ENCODE measurements at places on chromosomes 12 and 14.

GRCh38 chr14:72892103-72892878, 1.6 kb downstream of the DPF3 start:
- DNase-seq, result peak; percentile 18

GRCh38 chr14:102221026-102221425, 81.3 kb downstream of the WDR20 start:
- DNase-seq, result no peak

- no peak for DNase-seq
Measured at GRCh38 chr12:124904306-124905098, 9.9 kb downstream of the UBC start.

DNA sequence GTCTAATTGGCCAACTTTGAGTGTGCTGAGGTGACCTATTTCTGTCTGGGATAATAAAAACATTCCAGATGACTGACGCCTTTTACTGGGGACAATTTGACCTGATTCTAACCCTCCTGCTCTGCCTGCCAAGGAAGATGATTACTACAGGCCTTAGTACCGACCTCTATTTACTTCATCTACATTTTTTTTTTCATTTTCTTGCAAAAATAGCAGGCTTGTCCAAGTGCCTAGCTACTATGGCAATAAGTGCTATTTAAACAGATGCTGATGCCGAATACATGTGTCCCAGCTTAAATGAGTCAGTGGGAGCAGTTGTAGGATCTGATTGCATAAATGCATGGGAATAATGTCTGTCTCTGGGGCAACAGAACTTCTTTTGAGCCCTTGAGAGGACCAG, 254.3 kb downstream of the RGS6 start:
- DNase-seq, result no peak

DNA sequence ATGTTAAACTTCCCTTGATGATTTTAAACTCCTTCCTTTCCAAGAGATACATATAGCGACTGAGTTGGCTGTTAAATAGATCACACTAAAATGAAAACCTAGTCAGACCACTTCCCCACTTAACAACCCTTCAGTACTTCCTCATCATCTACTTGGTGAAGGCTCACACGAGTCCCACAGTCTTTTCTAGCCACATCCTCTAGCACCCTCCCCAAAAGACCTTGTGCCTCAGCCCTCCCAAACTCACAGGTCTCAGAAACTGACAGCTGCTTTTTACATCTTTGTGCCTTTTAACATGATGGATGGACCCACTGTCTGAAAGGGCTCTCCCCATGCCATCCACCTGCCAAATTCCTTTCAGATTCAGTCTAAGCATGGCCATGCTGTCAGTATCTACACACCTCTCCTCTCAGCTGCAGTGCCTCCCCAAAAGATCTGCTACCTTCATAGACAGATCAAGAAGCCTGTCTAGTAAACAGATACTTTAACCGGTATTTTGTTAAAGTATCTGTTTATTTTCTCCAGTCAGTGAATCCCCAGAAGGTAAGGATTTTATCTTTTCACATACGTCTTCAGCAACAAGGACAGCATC, 65.1 kb upstream of the GPHB5 start:
- no peak for DNase-seq

DNA sequence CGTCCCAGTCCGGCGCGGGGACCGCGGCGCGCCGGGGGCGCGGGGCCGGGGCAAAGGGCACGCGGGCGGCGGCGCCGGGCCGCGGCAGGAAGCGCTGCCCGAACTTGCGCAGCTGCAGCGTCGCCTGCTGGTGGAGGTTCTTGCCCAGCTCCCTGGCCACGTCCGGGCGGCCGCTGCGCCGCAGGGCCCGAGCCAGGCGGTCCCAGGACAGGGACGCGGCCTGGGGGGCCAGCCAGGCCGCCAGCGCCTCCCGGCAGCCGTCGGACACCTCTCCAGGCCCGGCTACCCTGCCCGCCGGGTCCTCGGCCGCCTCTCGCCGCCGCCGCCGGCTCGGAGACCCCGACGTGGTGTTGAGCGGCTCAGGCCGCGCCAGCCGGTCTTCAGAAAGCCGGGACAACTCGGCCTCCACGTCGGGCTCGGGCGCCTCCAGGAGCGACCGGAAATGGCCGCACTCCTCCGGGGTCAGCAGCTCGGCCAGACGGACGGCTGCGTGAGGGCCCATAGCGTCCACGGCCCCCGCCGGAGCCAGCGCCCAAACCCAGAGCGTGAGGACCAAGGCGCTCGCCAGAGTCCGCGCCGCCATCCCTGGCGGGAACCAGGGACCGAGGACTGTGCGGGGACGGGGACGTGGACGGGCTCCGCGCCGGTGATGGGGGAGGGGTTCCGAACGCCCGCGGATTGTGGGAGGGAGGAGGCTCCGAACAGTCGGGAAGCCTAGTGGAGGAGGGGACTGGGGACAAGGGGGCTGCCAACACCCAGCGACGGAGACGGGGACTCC, 34.0 kb downstream of the FIGNL2 start:
- DNase-seq, result peak; percentile 20

- DNase-seq, result no peak
Measured at GRCh38 chr12:107605293-107605692, 80.3 kb upstream of the PWP1 start.

- no peak for DNase-seq
Measured at GRCh38 chr12:77648716-77649115, 182.0 kb upstream of the NAV3 start.

DNA sequence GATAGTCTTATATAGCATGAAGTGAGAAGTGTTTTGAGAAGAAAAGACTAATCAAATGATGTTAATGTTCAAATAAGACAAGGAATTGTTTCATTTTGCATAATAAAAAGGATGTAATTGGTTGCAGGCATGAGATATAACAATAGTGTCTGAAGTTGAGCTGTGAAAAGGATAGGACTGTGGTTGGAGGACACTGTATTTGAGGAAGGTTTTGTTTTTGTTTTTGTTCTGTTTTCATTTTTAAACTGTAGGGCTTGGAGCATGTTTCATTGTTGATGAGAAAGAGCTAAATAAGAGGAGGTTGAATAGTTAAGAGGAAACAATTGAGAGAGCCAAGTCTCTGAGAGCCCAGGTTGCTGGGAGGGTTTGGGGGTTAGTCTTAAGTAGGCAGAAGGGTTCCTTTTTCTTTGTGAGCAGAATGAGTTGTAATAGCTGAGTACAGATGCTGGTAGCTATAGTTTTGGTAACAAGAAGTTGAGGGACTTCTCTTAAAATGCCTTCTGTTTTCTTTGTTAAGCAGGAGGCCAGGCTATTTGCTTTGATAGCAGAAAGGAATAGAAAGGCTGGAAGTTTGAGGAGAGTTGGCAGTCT, 58.4 kb downstream of the CCDC91 start:
- no peak for DNase-seq

- no peak for DNase-seq
Measured at GRCh38 chr12:28099871-28100270, 90.4 kb upstream of the CCDC91 start.

DNA sequence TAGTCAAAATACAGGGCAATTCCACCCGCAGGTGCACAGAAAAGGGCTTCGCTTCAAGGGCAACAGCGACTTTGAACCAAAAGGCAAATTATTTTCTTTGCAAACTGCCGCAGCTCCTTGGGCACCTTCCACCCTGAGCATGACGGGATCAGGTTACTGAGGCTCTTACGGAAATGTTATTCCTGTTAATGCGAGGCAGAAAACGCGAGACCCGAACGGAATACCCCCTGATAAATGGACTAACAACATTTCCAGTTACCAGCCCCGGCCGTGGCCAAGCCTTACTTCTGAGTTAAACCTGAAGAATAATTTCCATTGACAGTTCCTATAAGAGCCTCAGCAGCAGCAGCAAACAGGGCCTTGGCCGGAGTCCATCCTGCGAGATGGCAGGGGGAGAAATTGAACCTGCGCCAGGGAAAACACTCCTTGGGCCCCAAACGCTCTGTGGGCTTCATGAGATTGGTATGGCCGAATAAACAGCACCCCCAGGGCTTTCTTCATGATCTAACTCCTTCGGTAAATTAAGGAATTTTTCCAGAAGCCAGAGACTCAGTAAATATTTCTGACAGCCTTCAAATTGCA, 70.0 kb upstream of the DICER1 start:
- DNase-seq, result peak; percentile 89

DNA sequence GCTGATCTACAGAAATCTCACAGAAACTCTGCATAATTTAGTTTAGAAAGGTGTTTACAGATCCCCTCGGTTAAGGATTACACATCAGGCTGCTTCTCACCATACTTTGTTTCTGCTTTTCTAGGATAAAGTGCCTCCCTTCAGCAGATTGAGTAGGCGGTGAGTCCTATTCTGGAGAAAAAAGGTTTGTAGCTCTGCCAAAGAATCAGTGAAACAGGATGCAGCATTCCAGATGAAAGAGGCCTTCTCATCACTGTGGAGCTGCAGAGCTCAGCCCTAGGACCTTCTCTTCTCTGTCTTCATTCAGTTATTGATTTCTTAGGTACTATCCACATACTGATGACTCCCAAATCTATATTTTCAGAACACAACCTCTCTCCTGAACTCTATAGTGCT, 155.5 kb upstream of the KRR1 start:
- no peak for DNase-seq

- no peak for DNase-seq
Measured at GRCh38 chr12:44235674-44236073, 399.8 kb downstream of the TMEM117 start.

DNA sequence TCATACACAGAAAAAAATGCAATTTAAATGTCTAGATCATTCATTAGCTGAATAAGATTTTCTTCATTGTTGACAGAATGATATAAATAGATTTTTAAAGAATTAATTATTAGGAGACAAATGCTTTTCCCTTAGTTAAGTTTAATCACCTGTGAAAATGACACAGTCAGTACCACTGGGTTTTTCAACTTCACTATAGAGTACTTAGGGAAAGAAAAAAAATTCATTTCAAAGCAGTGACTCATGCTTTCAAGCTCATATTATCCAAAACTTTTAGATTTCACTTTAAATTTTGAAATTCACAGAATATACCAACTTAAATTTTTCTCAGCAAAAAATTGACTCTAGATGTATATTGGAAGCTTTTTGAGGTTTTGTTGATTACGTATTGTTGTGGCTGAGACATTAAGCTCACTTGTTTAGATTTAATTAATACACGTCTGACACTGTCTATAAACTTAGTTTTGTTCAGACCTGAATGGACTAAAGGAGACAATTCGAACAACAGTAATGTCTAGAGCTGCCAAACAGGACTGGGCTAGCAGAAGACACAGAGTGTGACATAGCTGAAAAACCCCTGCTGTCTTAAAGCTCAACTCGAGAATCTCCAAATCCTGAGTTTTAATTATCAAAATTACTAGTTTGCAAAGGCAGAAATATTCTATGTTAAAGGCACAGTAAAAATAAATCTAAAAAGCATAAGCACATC, 1.6 kb downstream of the MGAT4C start:
- DNase-seq, result no peak

DNA sequence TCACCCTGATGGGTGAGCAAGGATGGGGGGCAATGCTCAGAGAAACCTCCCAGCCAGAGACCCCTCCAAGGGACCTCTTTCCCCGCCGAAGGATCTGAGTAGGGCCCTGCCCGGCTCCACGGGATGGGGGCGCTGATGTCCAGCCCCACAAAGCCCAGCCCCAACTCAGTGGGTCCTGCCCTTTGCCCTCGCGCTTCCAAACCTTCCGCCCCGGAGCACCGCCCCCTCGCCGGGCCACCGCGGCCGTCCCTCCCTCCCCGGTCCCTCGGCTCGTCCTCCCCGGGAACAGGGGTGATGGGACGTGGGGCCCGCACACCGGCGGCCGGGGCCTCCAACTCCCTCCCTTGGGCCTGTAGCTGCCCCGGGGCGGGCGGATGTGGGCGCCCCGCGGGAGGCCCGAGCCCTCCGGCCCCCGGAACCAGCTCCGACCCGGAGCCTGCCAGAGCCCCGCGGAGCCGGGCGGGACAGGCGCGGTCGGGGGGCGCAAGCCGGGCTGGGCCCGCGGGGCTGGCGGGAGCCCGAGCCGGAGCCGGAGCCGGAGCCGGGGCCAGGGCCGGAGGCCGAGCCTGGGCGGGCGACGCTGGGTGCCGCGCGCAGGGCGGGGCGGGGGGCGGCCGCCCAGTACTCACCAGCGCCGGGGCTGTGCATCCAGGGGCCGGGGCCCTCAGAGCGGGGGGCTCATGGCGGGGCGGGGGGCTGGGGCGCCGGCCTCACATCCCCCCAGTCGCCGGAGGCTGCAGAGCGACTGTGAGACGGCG, 386 bp downstream of the HDAC7 start:
- no peak for DNase-seq

DNA sequence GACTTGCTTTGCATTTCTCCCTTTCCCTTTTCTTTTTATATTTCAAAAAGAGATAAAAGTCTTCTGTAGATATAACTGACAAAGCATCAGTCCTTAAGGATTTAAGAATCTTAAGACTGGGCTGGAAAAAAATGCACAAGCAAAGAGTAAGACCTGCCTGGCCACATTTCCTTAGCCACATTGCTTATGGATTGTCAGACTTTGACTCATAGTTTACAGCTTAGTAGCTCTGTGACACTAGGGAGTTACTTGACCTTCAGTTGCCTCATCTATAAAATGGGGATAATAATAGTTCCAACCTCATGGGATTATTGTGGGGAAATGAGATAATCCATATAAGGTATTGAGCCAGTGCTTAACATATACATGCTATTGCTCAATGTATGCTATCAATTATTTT, 66.4 kb upstream of the STK38L start:
- no peak for DNase-seq

DNA sequence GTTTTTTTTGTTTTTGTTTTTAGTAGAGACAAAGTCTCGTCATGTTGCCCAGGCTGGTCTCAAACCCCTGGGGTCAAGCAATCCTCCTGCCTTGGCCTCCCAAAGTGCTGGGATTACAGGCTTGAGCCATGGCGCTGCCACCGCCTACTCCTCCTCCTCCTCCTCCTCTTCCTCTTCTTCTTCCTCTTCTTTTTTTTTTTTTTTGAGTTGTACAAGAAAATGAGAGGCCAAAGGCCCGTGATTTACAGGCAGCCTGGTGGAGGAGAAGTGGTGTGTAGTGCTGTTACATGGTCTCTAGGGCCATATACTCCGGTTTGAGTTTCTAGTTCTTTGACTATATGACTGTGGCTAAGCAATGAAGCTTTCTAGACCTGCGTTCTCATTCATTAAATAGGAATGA, 29.6 kb upstream of the SPPL3 start:
- DNase-seq, result no peak

DNA sequence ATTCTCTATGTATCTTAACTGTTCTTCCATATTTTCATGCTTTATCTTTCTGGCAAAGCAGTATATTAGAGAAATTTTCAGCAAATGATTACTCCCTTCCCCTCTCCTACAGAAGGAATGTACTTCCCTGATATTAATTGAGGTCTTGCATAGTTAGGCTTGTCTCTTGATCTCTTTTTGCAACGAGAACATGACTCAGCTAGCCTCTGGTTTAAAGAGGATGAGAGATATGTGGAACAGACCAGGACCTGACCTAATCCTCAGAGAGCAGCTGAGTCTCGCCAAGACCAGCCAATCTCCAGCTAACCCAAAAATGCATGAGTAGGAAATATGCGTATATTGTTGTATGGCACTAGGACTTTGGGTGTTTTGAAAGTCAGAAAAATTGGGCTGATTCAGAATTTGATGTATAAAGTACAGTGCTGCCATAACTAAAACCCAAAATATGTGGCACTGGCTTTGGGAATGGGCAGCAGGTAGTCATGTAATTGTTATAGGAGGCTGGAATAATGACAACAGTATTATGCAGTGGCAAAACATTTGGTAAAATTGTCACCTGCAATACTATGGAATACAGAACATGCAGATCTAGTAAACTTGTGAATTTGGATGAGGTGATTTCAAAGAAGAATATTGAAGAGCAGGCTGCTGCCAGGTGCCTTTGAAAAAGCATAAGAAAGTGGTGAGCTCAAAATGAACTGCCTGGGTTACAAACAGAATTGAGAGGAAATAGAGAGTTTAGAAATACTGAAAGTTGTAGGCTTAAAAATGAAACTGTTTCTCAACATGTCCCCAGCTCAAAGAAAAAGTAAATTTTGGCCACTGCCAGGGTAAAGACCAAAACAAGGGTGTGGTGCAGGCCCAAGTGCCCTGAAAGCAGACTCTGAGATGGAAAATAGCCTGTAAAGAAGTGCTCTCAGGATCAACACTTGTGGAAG, 9.3 kb upstream of the USP15 start:
- no peak for DNase-seq

All from NCI-H526 treated with DMSO at 0.1 percent for 48 hours (cell line).